NCI-H748 treated with DMSO at 0.1 percent for 48 hours (cell line): ENCODE measurements at places on chromosomes 1 and 21.

GRCh38 chr1:229621663-229622062 lies 4.3 kb downstream of the TAF5L start:
- no peak for DNase-seq

DNA sequence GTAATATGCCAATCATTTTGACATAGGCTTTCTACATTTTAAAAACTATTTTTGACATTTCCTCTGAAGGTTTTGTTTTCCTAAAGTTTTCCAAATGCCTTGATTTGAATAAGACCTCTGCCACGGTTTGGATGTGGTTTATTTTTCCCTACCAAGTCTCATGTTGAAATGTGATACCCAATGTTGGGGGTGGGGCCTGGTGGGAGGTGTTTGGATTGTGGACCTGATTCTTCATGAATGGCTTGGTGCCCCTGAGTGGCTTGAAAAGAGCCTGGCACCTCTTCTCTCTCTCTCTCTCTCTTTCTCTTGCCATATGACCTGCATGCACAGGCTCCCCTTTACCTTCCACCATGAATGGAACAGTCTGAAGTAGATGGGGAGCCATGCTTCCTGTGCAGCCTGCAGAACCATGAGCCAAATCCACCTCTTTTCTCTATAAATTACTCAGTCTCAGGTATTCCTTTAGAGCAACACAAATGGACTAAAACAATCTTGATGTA lies 14.8 kb downstream of the MMEL1 start:
- no peak for DNase-seq

GRCh38 chr21:46189213-46189958 lies 5.1 kb upstream of the SPATC1L start:
- no peak for DNase-seq

DNA sequence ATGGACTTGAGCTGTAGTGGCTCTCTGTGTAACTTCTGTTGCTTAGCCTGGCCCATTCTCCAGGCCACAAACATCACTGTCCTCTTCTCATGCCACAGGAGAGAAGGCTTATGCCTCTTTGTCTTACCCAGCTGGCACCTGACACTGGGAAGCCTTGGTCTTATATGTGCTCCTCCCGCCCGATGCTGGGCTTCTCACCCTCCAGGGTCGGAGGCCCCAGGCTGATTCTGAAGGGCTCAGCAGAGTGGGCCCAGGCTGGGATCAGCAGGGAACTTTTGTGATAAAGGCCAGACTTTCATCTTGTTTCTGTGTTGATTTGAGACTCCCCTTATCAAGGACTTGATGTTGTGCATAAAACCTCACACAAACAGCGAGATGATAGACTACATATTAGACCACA lies 29.8 kb downstream of the TRPM2 start:
- DNase-seq: no peak

- no peak for DNase-seq
Observed at GRCh38 chr1:936348-937264, 12.9 kb downstream of the SAMD11 start.

DNA sequence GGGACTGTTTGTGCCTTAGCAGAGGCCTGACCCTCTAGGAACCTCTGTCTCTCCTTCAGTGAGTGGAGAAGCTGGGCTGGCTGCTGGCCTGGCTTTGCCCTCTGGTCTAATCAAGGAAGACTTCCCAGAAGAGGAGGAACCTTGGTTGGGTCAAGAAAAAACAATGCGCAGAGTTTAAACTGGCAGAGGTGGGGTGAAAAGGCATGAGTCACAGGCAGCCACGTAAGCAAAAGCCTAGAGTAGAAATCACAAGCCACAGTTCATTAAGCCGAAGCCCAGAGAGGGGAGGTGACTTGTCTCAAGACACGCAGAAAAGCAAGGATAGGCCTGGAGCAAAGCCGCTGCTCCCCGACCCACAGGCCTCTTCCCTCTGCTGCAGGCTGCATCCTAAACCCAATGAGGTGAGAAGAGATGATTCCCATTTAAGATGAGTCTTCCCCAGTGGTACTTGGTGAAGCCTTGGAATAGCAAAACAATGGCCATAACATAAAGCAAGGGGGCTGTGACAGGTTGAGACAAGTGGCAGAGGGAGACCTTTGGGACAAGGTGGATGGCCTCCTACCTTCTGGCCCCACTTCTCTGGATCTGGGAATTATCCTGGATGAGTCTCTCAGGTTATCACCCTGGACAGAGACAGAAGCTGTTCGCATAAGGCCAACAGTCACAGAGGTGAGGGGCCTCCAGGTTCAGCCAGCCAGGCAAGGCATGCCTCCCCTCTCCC lies 7.7 kb downstream of the PDZK1IP1 start:
- no peak for DNase-seq

DNA sequence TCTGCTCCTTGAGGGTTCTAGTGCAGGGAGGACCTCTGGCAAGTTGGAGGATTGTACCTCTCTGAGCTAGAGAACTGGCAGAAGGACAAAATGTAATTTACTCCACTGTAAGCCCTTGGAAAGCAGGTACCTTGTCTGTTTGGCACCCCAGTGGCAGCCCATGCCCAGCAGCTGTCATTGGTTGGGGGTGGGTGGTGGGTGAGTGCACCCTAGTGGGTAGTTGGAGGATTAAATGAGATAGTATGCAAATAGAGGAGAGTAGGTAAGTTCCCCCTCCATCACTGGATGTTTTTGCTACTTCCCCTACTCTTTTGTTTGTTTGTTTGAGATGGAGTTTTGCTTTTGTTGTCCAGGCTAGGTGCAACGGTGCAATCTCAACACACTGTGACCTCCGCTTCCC lies 69.8 kb downstream of the RYR2 start:
- DNase-seq: no peak

DNA sequence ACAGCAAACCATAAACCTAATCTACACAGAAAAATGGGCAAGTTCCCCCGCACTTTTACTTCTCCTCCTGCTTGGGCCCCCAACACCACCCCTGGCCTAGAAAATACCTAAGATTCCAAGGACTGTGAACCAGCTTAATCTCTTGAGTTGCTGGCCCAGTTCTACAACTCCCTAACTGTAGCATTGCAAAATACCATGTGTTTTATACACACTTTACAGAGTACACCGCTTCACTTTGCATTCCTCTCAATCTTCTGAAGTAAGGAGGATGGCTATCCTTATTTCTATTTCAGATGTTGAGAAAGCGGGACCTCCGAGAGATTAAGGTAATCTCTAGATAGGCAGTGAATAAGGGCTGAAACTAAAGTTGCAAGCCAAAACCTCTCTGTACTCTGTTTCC lies 408.3 kb upstream of the NR5A2 start:
- no peak for DNase-seq

GRCh38 chr1:22606161-22606560 lies 30.3 kb upstream of the C1QA start:
- DNase-seq: no peak

- DNase-seq: no peak
Observed at GRCh38 chr1:3940081-3940753, 40.1 kb upstream of the C1orf174 start.

DNA sequence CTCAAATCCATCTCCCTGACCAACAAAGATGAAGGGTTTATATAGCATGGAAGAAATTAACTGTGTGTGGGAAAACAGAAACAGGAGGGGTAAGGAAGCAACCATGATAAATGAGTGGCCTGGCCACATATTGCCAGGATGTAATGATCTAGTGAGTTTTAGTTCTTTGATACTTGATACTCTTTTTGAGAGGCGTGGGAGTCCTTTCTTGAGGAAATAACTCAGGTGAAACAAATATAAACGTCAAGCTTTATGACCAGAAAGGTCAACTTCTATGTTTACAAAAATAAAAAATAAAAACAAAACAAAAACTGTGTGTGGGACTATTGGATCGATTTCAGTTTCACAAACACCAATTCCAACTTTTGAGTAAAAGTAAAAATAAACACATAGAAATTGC lies 860.8 kb upstream of the B3GALT2 start:
- DNase-seq: no peak

GRCh38 chr1:153557877-153558276 lies 7.8 kb downstream of the S100A2 start:
- DNase-seq: no peak

DNA sequence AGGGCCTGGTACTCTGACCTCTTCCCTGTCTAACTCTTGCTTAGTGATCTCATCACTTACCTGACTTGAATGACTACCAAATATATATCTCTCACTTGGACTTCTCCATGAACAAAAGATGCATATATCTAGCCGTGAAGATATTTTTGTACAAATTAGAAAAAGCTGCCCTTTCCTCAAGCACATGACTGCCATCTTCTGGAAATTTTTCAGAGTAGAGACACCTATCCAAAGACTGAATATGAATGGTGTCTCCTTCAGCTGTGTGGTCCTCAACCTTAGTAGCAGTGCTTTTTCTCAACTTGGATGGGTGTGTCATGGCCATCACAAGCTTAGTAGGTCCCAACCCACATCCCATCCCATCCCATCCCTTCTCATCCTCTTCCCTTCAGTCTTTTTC lies 142.3 kb downstream of the DNM3 start:
- DNase-seq: no peak
